ENCODE measurements at places on chromosomes 5 and 9. TPM values are rescaled to one million over a fixed set of nuclear protein-coding genes. Genes with fewer than 3 reads are reported as not detected.

The CD180 gene
- 0.56 TPM for total RNA-seq

GRCh38 chr9:99607842-99608448 is 213.7 kb upstream of the NR4A3 start:
- DNase-seq, result no peak

DNA sequence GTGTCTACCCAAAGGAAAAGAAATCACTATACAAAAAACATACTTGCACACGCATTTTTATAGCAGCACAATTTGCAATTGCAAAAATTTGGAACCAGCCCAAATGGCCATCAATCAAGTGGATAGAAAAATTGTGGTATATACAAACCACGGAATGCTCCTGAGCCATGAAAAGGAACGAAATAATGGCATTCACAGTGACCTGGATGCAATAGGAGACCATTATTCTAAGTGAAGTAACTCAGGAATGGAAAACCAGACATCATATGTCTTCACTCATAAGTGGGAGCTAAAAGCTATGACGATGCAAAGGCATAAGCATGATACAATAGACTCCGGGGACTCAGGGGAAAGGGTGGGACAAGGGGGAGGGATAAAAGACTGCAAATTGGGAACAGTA is 78.4 kb downstream of the ENC1 start:
- DNase-seq, result no peak

The ZNF462 gene
- 2.7 TPM for total RNA-seq

The CDH6 gene
- 0.49 TPM for total RNA-seq

The FOXD4L5 gene
- total RNA-seq, result 0.23 TPM

The C9orf40 gene
- total RNA-seq, result 2.2 TPM

GRCh38 chr9:4727593-4727992 is 13.4 kb downstream of the AK3 start:
- DNase-seq, result no peak

DNA sequence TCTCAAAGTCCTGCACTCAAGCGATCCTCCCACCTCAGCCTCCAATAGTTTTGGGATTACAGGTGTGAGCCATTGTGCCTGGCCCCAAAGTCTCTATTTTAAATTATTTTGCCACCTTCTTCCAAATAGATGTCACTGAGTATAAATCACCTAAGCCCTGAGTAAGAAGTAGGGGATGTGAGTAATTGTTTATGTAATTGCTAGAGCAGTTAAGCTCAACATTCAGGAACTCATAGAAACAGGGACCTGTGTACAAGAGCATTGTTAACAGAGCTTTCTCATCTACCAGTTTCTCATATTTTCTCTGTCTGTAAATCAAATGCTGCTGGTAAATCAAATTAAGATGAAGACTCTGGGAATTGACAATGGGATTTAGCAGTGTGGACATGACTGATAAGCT is 26.3 kb downstream of the CDK7 start:
- no peak for DNase-seq

The PCSK1 gene
- total RNA-seq, result not detected

GRCh38 chr9:97768746-97769145 is 71.6 kb upstream of the XPA start:
- no peak for DNase-seq

GRCh38 chr9:88418715-88419540 is 30.7 kb downstream of the SPIN1 start:
- no peak for DNase-seq

DNA sequence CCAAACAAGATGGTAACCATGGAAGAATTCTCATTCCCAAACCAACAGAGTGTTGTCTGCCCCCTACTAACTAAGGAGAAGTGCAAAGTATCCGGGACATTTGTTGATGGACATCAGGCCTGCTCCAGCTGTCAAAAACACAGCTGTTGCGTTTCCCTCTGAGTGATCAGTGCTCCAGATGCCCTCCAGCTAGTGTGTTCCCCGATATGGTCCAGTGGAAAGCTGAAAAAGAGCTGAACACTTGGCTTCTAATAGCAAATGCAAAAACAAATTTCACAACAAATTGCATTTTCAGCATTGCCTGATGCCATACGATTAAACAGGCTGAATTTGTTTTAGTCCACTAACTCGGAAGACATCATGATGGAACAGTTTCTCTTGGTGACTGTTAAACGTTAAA is 1398.7 kb downstream of the PTPRD start:
- DNase-seq, result no peak

Measured in right lobe of liver (tissue), 6 donors.